Stimulated activated CD8-positive, alpha-beta memory T cell treated with anti-CD3 and anti-CD28 coated beads, Interleukin-2, amount 100 ng/mL, for 1 hour (primary cell): ENCODE measurements at places on chromosomes 6 and 20.

- no peak for DNase-seq
Observed at GRCh38 chr6:32432050-32432450, 7.6 kb upstream of the HLA-DRA start.

- DNase-seq = no peak
Observed at GRCh38 chr6:435441-436307, 44.1 kb downstream of the IRF4 start.

GRCh38 chr20:52972190-52972937, at the start of gene TSHZ2:
Gene TSHZ2 (plus strand): TSS chr20:52972358. CDS start chr20:52973294, 936 bp downstream.
- DNase-seq = no peak

DNA sequence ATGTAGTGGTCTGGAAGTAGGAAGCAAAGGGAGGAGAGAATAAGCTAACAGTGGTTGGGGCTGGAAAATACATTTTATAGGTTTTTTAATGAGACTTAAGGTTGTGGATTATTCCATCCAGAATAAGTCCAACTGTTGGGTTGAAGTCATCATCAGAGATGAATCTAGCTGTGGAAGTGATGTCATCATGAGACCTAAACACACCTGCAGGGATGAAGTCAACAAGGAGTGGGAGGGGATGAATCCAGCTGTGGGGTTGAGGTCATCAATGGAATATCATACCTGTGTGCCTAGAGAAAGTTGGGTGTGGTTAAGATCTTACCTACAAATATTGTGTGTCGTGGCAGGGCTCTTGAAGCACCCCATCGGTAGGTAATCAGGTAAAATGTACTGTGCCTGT, 730.7 kb downstream of the RFPL4B start:
- no peak for DNase-seq

DNA sequence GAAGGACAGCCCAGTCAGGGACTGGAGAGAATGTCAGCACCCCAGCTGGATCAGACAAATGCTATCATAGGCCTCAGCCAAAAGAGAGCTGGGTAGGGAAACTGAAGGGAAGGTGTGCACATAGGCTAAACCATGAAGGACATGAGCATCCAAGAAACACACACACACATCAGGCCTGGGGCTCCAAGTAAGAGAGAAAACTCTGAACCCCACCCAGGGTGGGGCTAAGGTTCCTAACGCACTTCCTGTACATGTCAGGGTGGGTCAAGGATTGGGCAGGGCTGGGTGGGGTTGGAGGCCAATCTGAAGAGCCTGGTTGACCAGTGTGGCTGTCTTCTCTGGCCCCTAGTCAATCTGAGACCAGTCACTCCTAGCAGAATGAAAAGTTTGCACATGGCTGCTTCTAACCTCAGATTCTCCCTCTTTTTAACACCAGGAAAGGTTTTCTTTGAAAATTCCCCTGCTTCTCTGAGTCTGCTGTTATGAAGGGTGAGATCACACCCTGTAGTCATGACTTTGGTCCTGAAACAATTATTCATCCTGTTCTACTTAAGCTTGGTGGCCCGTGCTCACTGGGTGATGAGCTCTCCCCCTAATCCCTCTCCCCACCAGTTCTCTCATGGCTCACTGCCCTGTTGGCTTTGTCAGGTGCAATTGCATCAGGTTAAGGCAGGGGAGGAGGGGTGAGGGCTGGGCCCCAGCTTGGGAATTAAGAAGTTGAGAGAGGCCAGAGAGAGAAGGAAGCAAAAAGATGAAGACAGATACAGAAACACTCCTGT, 88.4 kb downstream of the MAFB start:
- no peak for DNase-seq
